Ecto neural progenitor cell (in vitro differentiated cells): ENCODE measurements at places on chromosomes 2 and 18.

GRCh38 chr2:219991116-219991515 lies 363.7 kb downstream of the SLC4A3 start:
- no peak for DNase-seq

GRCh38 chr18:3526421-3527354 lies 76.7 kb downstream of the TGIF1 start:
- no peak for DNase-seq

GRCh38 chr2:190922376-190922775 lies 41.8 kb downstream of the GLS start:
- no peak for DNase-seq

- DNase-seq, result no peak
Observed at GRCh38 chr2:209818939-209819338, 47.3 kb downstream of the UNC80 start.

- no peak for DNase-seq
Observed at GRCh38 chr2:16293398-16293797, 353.0 kb downstream of the MYCN start.

DNA sequence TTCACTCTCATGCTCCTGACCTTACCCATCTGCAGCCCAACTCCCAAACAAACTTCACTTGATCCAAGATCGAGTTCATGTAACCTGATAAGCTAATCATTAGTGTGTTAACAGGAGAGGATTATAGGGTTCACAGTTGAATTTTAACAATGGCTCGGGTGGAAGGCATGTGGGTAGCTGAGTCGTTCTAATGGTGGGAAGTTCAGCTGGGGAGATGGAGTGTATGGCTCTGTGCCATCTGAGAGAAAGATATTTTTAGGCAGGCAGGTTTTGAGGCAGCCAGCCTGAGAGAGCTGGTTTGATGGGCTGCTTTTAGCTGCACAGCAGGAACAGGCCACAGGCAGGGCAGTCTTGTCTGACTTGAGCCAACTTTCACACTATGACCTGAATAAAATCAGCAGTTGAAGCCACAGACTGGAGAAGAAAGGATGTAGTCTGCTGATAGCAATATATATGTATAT lies 17.7 kb upstream of the NFE2L2 start:
- DNase-seq, result no peak
